ENCODE measurements at places on chromosomes 16 and 17. TPM values are rescaled to one million over a fixed set of nuclear protein-coding genes. Genes with fewer than 3 reads are reported as not detected.

BLMH gene
- total RNA-seq: 68.0 TPM

KRTAP2-1 gene
- total RNA-seq: not detected

EPX gene
- not detected for total RNA-seq

- no peak overlapping the region for H3K4me3 ChIP-seq
- H3K27ac ChIP-seq: no peak overlapping the region
- peak; percentile 59 for DNase-seq
- H3K27me3 ChIP-seq: peaks cover 45% of the 10 kb centered on the region
Measured at GRCh38 chr16:31333686-31334649, 21.0 kb upstream of the ITGAX start.

DNA sequence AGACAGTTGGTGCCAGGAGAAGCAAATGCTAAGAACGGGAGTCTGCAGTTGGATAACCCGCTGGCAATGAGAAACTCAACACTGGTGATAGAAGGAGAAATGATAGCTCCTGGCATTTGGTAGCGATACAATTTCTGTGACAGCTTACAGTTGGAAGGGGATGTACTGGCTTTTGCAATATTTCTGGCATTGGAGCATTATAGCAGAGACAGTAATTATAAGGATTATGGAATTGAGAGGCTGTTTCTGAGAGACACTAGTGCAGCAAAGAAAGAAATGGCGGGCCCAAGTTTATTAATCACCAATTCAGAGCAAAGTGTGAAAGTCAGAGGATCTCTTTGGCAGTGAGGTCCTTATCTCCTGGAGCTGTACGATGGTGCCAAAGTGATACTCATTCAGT is 16.1 kb upstream of the SDK2 start:
- H3K4me3 ChIP-seq: no peak overlapping the region
- H3K27ac ChIP-seq: no peak overlapping the region
- H3K4me1 ChIP-seq: peaks cover 6% of the 10 kb centered on the region
- no peak for DNase-seq
- H3K36me3 ChIP-seq: no peaks in the 10 kb centered on the region
- H3K27me3 ChIP-seq: peaks cover 43% of the 10 kb centered on the region

- H3K36me3 ChIP-seq: peaks cover 36% of the 10 kb centered on the region
- no peaks in the 10 kb centered on the region for H3K27me3 ChIP-seq
- H3K4me3 ChIP-seq: no peak overlapping the region
- peaks cover 36% of the 10 kb centered on the region for H3K4me1 ChIP-seq
Measured at GRCh38 chr17:48194097-48194550, 86.6 kb downstream of the SNX11 start.

GRCh38 chr16:4922721-4923342 is 14.1 kb downstream of the PPL start:
- H3K27me3 ChIP-seq: no peaks in the 10 kb centered on the region
- no peak overlapping the region for H3K4me3 ChIP-seq
- H3K4me1 ChIP-seq: no peaks in the 10 kb centered on the region
- no peak for DNase-seq
- no peak overlapping the region for H3K27ac ChIP-seq

GRCh38 chr16:30615358-30616091 is 5.3 kb upstream of the ZNF689 start:
- no peak overlapping the region for H3K27ac ChIP-seq
- peaks cover 4% of the 10 kb centered on the region for H3K27me3 ChIP-seq
- H3K4me1 ChIP-seq: peaks cover 15% of the 10 kb centered on the region
- no peak overlapping the region for H3K4me3 ChIP-seq
- peak; percentile 88 for DNase-seq

DNA sequence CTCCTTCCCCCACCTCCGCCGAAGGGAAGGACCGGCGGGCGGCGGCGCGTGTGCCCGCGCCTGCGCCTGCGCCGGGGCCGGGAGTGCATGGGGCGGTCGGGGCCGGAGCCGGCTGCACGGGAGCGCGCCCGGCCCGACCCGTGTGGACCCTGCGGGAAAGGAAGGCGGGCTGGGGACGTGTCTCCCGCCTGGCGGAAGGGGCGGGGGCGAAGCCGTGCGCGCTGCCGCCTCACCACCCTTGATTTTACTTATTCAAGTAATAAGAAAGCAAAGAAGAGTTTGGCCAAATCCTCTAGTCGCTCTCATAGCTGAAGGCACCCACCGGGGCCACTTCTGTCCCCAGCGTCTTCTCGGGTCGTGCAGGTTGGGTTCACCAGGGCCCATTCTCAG is 596 bp upstream of the PFN1 start:
- peaks cover 35% of the 10 kb centered on the region for H3K36me3 ChIP-seq
- H3K4me1 ChIP-seq: peaks cover 39% of the 10 kb centered on the region
- no peaks in the 10 kb centered on the region for H3K27me3 ChIP-seq
- peak overlapping the region; percentile 100 for H3K27ac ChIP-seq
- H3K4me3 ChIP-seq: peak overlapping the region; percentile 98

- no peak overlapping the region for H3K27ac ChIP-seq
- DNase-seq: no peak
- H3K4me1 ChIP-seq: peaks cover 44% of the 10 kb centered on the region
- peaks cover 4% of the 10 kb centered on the region for H3K27me3 ChIP-seq
Measured at GRCh38 chr17:74473294-74473693, 6.9 kb downstream of the CD300A start.

- H3K4me3 ChIP-seq: peak overlapping the region; percentile 89
- peak overlapping the region; percentile 95 for H3K27ac ChIP-seq
- peaks cover 2% of the 10 kb centered on the region for H3K27me3 ChIP-seq
- peaks cover 17% of the 10 kb centered on the region for H3K36me3 ChIP-seq
- H3K4me1 ChIP-seq: peaks cover 59% of the 10 kb centered on the region
- peak; percentile 76 for DNase-seq
Measured at GRCh38 chr17:68290268-68290954, 516 bp downstream of the SLC16A6 start.

DNA sequence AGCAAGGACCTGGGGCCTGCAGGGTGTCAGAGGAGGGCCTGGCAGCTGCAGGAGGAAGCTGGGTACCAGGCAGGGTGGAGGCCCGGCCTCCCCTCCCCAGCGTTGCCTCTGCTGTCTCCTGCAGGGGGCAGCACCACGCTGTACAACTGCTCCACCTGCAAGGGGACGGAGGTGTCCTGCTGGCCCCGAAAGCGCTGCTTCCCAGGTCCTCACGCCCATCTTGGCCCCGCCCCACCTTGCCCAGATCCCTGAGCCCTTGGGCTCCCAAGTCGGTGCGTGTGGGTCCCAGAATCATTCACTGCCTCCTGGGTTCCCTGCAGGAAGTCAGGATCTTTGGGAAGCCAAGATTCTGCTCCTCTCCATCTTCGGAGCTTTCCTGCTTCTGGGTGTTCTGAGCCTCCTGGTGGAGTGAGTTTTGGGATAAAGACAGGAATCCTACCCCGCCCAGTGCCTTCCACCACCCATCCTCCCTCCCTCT is 1.2 kb downstream of the TMEM95 start:
- peak; percentile 92 for DNase-seq
- no peak overlapping the region for H3K4me3 ChIP-seq
- H3K27ac ChIP-seq: no peak overlapping the region
- H3K36me3 ChIP-seq: peaks cover 6% of the 10 kb centered on the region

DNA sequence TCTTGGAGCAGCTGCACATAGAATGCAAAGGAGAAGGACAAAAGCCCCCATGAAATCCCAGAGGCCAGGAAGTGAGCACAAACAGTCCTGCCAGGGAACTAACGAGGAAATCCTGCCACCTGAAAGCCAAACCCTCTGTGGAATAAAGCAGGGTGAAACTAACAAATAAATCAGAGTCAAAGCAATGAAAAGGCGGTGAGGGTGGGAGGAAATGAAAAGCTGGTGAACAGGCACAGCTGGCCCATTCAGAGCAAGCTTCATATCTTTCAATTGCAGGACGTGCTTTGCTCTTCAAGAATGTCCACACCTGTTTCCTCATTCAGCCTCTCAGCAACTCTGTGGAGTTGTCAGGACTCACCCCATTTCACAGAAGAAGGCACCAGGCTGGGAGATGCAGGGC is 108.1 kb downstream of the ABCC12 start:
- DNase-seq: no peak
- peaks cover 2% of the 10 kb centered on the region for H3K4me1 ChIP-seq
- no peak overlapping the region for H3K4me3 ChIP-seq
- H3K36me3 ChIP-seq: no peaks in the 10 kb centered on the region
- H3K27ac ChIP-seq: no peak overlapping the region

DNA sequence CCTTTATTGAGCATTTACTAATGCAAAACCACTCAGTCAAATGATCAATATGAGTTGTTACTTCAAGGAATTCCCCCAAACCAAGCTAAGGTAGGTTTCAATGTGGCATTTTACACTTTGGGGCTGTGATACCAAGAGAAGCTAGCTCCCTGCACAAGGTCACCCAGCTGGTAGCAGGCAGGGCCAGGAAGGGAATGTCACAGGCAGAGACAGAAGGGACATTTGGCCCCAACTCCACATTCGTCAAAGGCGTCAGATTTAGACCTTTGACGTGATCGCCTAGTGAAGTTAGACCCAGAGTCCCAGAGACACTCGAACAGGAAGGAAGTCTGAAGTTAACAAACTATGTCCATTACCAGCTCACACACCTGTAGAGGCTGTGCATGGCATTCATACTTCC is 5.5 kb upstream of the SMG1 start:
- H3K27me3 ChIP-seq: peaks cover 7% of the 10 kb centered on the region
- DNase-seq: no peak
- H3K4me1 ChIP-seq: peaks cover 11% of the 10 kb centered on the region
- H3K4me3 ChIP-seq: no peak overlapping the region

GRCh38 chr16:49274591-49274990 is 7.0 kb downstream of the CBLN1 start:
- H3K4me1 ChIP-seq: no peaks in the 10 kb centered on the region
- no peak overlapping the region for H3K27ac ChIP-seq
- H3K36me3 ChIP-seq: peaks cover 4% of the 10 kb centered on the region
- peaks cover 58% of the 10 kb centered on the region for H3K27me3 ChIP-seq

DNA sequence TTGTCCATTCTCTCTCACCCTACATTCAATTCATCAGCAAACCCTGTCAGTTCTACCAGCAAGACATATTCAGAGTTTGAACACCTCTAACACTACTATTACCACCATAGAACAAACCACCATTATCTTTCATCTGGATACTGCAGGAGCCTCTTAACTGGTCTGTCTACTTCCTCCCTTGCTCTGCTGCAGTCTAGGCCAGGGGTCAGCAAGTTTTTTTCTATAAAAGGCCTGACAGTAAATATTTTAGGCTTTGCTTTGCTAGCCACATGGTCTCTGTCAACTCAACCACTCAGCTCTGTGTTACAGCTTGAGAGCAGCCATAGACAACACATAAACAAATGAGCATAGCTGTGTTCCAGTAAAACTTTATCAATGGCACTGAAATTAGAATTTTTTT is 13.8 kb downstream of the KCTD19 start:
- no peaks in the 10 kb centered on the region for H3K27me3 ChIP-seq
- peaks cover 28% of the 10 kb centered on the region for H3K4me1 ChIP-seq
- DNase-seq: no peak
- peak overlapping the region; percentile 78 for H3K27ac ChIP-seq
- no peak overlapping the region for H3K4me3 ChIP-seq

All from activated CD8-positive, alpha-beta memory T cell treated with anti-CD3 and anti-CD28 coated beads, Interleukin-2, amount 10 ng/mL, durations not matched to agents 7 days and 5 days (primary cell).